ENCODE measurements at places on chromosomes 4 and X.

DNA sequence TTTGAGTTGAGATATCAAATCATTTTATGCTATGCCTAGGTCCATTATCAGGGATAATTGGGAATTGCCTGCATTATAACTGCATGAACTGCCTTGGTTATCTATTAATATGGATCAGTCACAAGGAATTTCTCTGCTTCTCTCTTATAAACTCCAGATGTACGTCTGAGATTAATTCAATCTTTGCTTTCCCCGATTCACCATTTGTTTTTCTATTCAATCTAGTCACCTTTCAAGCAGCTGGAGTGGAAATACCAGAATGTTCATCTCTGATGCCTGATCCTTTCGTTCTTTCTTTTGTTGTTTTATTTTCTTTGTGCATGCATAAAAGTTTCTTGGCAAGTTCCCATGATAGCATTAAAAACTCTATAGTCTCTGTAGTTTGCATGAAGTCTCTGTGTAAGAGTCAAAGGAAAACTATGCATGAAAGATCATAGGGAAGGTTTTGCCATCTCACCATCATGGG, 22.6 kb downstream of the SYNPO2 start:
- DNase-seq = no peak

- DNase-seq = no peak
Observed at GRCh38 chr4:336893-337142, 796 bp upstream of the ZNF141 start.

- no peak for DNase-seq
Observed at GRCh38 chr4:60744767-60745166, 455.4 kb upstream of the ADGRL3 start.

DNA sequence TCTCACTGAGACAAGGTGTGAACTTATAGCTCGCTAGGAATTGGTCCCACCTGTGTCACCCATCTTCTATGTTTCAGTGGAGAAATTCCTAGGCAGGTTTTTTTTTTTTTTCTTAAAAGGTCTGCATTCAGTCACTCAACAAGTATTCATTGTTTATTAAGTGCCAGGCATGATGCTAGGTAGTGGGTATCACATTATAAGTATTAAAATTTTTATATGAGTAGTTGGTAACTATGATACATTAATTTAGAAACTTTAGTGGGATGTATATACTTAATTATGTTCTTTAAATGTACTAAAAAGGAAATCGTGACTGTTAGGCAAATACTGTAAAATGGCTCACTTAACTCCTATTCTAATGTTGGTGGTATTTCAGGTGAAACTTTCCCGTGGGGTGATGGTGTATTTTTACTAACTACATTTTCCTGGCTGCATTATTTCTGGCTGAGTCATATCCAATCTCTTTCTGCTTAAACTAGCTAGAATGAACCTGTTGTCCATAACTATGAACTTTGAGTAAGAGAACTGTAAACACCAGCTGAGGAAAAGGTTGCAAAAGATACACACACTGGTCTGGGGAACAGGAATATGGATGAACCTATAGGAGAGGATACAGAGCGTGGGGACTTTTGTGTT, 49.3 kb upstream of the MED14 start:
- no peak for DNase-seq

GRCh38 chrX:63330681-63331080, 20.5 kb downstream of the SPIN4 start:
- no peak for DNase-seq

GRCh38 chr4:26183017-26183416, 137.8 kb upstream of the RBPJ start:
- DNase-seq = no peak

DNA sequence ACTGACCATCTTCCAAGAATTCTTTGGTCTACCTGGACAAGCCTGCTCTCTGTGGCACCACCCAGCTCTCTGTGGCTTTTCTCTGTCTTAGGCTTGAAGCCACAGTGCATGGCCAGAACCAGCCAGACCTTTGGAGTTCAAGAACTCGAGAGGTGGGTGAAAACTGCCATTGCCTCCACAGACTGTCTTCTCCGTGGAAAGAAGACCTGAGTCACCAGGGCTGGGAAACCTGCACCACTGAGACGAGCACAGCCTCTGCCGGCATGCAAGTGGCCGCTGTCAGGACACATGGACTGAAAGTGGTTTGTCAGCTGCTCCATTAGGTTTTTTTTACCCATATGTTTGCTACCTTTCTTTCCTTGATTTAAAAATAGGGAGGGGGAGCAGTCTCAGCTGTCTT, 74.5 kb downstream of the MGST2 start:
- DNase-seq = no peak

- no peak for DNase-seq
Observed at GRCh38 chr4:10289538-10289906, 167.7 kb downstream of the ZNF518B start.

DNA sequence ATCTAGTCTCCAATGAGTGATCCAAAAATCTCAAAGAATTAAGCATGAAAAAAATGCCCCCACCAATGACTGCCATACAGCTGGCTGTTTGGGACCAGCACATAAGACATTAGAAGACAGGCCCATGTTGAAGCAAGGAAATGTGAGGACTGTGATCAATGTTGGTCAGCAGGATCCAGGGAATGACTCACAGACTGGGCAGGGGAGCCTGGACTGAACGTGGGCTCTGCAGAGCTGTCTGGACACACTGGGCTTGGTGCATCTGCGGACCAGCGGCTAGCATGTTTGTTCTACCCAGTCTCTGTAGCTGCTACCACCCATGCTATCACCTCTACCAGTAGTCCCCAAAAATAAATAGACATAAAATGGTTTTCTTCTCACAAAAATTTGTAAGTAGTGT, 108.6 kb downstream of the PALLD start:
- no peak for DNase-seq

DNA sequence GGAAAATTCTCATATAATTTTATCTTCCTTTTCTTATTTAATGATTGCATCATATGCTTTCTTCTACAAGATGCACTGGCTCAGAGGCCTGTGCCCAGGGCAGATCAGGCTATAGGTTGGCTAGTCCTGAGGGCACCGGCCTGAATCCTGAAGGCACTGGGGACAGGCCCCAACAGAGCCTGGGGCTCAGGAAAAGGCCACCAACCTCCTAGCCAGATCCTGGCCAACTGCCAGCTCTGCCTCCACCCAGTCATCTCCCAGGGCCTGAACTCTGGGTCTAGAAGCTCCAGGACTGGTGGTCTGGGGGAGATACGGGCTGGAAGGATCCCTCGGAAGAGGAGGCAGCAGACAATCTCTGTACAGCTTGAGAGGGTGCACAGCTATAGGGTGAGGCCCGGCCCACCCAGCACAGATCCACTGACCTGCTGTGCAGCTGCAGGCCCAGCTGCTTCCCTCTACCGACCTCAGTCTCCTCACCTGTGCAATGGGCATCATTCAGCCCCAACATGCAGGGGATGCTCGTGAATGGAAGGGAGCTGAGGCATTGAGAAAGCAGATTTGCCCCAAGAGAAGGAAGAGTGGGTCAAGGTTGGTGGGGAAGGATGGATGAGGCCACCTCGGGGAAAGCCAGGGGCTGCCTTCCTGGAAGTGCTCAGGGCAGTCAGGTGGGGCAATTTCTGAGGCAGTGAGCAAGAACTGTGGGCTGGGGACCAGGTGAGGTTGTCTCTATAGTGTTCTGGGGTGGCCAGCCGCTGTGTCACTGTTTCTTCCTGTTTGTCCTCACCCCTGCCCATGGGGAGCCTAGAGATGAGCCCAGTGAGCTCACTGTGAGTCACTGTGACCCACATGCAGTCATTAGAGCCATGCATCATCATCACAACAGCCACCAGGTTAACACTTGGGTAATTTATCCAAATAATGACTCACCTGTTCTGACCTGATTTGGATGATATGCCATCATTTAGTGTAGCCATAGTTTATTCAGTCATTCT, 22.4 kb upstream of the XAGE2 start:
- no peak for DNase-seq

DNA sequence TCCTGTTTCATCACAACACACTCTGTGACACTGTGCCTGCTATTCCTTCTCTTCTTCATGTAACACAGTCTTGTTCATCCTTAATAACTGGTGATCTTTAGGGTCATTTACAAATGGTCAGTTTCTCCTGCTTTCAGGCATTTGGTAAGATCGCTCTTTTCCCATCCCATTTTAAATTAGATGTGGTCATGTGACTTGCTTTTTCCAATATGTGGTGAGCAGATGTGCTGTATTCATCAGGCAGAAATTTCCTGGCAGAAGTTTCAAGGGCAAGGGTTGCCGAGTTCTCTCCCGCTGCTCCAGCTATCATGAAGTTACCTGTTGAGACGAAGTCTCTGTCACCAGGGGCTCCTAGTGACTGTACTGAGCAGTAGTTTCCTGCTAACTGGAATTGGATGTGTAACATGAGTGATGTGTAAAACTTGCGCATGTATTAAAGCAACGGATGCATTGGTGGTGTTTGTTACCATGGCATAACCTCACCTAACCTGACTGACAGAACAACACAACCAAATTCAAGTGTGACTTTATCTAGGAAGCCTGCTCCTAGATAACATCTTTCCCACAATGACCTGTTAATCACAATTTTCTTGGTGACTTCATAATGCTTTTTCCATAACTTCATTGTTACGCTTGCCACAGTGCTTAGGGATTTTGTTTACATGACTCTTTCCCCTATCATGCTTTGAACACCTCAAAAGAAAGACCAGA, 29.5 kb upstream of the BMPR1B start:
- DNase-seq = no peak

GRCh38 chr4:48112017-48112667, 21.9 kb downstream of the TXK start:
- DNase-seq = no peak

DNA sequence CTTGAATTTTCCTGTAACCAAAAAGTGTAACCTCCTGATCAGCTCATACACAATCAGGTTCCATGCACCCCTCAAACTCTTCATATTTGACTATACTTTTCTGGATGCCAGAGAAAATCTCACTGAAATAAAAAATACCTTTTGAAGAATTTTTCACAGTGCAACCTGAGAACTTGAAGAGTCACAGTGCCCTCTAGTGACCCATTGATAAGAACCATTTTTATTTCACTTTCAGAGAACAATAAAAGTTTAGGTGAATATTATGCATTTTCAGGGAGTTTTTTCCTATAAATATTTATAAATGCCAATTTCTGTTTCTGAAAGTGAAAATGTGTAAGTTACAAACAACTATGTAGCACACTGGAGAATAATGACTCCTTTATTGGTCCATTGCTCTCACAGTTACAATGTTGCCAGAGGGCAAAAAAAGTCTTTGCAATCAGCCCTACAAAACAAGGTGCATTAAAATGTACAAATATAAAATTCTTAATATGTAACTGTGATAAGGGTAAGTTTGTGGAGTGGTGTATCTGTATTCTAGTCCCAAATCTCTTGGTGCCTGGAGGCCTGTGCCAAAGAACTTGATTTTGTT, 153.6 kb upstream of the INTU start:
- no peak for DNase-seq

- DNase-seq = no peak
Observed at GRCh38 chrX:57583477-57583876, 8.3 kb upstream of the ZXDB start.

- no peak for DNase-seq
Observed at GRCh38 chr4:101972791-101973190, 182.3 kb downstream of the BANK1 start.

DNA sequence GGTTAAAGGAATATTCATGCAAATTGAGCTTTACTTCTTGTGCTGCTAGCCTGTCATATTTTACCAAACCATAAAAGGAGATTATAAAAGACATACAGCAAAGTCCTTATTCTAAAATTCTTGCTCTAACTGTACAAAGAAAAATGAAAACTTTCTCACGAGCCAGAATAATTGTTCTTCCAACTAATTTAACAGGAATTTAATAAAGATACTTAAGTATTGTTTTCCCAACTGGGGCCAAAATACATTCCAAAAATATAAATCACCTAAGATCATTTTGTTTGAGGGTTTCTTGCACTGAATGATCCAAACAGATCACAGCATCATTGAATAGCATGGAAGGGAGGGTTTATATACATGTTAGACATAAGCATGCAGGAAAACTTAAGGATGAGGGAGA, 127.1 kb upstream of the PCDH18 start:
- DNase-seq = no peak

DNA sequence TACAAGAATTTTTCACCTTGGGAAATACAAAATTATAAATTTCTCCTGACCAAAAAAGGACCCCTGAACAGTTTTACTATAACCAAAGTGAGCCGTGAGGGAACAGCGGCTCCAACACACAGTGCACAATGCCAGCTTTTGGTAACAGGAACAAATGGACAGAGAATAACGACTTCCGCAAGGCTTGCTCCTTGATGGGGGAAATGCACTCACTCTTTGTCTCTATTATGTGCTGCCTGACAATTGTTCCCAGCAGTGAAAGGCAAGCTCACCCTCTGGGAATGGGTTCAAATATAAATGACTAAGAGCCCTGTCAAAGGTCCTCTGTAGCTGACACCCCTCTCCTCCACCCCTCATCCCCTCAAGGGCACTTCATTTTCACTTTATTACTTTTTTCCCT, 325.8 kb upstream of the GALNT7 start:
- DNase-seq = no peak

DNA sequence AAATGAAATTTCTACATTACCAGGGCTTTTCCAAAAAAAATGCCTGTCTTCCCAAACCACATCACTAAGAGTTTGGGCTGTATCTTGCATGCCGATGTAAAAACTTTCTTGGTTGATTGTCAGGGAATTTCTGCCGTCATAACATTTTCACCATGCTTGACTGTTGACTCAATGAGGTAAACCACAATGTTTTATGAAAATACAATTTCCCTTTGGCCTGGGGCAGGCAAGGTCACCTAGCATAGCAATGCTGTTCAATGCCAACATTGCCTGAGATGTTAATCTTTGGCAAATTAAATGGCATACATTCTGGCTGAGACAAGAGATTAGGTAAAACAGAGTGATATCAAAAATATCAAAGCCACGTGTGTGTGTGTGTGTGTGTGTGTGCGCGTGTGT, 137.1 kb upstream of the TBL1X start:
- DNase-seq = no peak

DNA sequence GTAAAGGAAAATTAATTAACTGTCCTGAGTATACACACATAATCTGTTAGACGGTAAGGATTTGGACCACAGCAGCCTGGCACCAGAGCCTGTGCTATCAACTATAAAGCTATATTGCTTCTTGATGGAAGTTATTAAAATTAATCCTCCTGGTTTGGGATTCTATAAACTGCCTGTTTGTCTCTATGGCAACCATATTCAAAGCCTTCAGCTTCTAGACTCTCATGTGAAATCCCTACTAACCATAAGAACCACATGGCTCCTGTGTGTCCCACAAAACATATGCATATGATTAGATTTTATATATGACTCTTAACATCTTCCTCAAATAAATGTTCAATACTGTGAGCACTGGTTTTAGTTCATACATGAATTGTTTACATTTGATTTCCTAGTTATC, 380.8 kb downstream of the ANKRD50 start:
- DNase-seq = no peak

Data from T47D (cell line).